ENCODE measurements at places on chromosomes 3 and 15. TPM values are rescaled to one million over a fixed set of nuclear protein-coding genes. Genes with fewer than 3 reads are reported as not detected.

DNA sequence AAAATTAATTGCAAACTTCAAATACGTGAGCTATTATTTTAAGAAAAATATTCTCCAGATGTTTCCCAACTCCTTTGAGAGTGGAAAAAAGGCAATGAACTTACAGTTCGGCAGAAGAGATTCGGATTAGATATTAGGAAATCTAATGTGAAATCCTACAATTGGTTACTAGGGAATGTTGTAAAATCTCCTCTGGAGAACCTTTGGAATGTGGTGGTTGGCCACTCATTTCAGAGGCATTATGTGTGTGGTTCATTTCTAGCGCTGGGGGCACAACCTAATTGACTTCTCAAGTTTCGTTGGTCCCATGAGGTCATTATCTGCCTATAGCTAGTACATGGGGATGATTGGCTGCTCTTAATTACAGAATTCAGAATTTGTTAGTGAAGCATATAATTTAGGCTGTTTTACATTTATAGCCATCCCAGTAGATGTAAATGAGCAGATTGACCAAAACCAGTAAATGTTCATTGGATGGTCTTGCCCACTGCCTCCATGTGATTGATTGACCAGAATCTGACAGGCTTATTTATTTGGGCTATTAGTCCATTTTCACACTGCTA lies 34.6 kb upstream of the CMSS1 start:
- no peaks in the 10 kb centered on the region for H3K4me1 ChIP-seq
- H3K36me3 ChIP-seq: no peaks in the 10 kb centered on the region
- H3K27ac ChIP-seq: no peak overlapping the region
- H3K27me3 ChIP-seq: peaks cover 20% of the 10 kb centered on the region

- H3K4me3 ChIP-seq: peak overlapping the region; percentile 100
- H3K4me1 ChIP-seq: peaks cover 21% of the 10 kb centered on the region
- H3K27ac ChIP-seq: peak overlapping the region; percentile 94
- peaks cover 33% of the 10 kb centered on the region for H3K36me3 ChIP-seq
- no peak for DNase-seq
- no peaks in the 10 kb centered on the region for H3K27me3 ChIP-seq
Observed at GRCh38 chr15:41284427-41285177, 47.8 kb downstream of the OIP5 start.

GRCh38 chr3:169822983-169823382 lies 10.3 kb upstream of the LRRC34 start:
- H3K36me3 ChIP-seq: no peaks in the 10 kb centered on the region
- DNase-seq: no peak
- no peak overlapping the region for H3K27ac ChIP-seq
- peaks cover 14% of the 10 kb centered on the region for H3K4me1 ChIP-seq
- H3K4me3 ChIP-seq: no peak overlapping the region

GRCh38 chr15:77219841-77220240 lies 148.9 kb upstream of the TSPAN3 start:
- no peak overlapping the region for H3K27ac ChIP-seq
- no peaks in the 10 kb centered on the region for H3K27me3 ChIP-seq
- DNase-seq: no peak
- H3K4me1 ChIP-seq: peaks cover 24% of the 10 kb centered on the region
- H3K4me3 ChIP-seq: no peak overlapping the region

DNA sequence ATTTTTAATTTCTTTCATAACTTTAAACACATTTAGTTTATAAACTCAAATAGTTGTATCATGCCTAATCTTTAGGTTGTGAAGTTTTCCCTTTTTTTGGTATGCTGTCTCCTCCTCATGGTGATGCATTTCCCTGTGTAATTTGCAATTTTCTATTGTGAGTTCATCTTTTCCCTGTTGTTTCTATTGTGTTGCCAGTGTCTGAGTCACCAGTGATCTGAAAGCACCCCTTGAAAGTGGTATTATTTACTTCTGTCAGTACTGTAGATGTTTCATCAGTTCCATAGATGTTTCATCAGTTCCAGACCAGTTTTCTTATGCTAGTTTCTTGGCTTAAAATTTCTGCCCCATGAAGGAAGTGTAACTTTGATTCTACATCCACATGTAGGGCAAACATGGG lies 80.6 kb downstream of the OXSM start:
- H3K27me3 ChIP-seq: no peaks in the 10 kb centered on the region
- H3K4me1 ChIP-seq: no peaks in the 10 kb centered on the region
- no peak overlapping the region for H3K4me3 ChIP-seq
- DNase-seq: no peak

GRCh38 chr3:184525337-184526087 lies 36.1 kb upstream of the EPHB3 start:
- peaks cover 78% of the 10 kb centered on the region for H3K27me3 ChIP-seq
- DNase-seq: no peak
- H3K36me3 ChIP-seq: no peaks in the 10 kb centered on the region

DNA sequence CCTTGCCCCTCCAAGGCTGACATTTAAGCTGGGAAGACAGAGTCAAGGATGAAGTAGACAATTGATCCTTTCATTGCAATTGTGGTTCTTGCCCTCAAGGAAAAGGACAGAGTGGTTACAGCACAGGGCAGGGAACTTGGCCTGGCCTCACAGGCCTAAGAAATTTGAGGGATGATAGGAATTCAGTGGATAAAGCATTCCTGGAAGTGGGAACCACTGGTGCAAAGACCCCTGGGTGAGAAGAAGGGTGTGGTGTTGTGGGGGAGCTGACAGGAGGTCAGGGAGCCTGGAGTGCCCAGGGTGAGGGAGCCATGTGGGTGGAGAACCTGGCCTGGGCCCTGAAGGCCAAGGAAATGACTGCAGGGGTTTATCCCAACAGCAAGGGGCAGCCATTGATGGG lies 287.4 kb downstream of the UACA start:
- H3K27ac ChIP-seq: no peak overlapping the region
- no peak overlapping the region for H3K4me3 ChIP-seq
- H3K36me3 ChIP-seq: no peaks in the 10 kb centered on the region
- DNase-seq: no peak
- peaks cover 25% of the 10 kb centered on the region for H3K27me3 ChIP-seq
- peaks cover 8% of the 10 kb centered on the region for H3K4me1 ChIP-seq

- no peaks in the 10 kb centered on the region for H3K36me3 ChIP-seq
- no peak overlapping the region for H3K4me3 ChIP-seq
- peak overlapping the region; percentile 8 for H3K27ac ChIP-seq
- no peaks in the 10 kb centered on the region for H3K27me3 ChIP-seq
- peaks cover 72% of the 10 kb centered on the region for H3K4me1 ChIP-seq
- DNase-seq: no peak
Observed at GRCh38 chr15:38070778-38071177, 136.3 kb downstream of the TMCO5A start.

GRCh38 chr3:159749406-159749805 lies 239.2 kb upstream of the IL12A start:
- peaks cover 4% of the 10 kb centered on the region for H3K36me3 ChIP-seq
- no peaks in the 10 kb centered on the region for H3K4me1 ChIP-seq
- H3K4me3 ChIP-seq: no peak overlapping the region
- H3K27me3 ChIP-seq: no peaks in the 10 kb centered on the region

DNA sequence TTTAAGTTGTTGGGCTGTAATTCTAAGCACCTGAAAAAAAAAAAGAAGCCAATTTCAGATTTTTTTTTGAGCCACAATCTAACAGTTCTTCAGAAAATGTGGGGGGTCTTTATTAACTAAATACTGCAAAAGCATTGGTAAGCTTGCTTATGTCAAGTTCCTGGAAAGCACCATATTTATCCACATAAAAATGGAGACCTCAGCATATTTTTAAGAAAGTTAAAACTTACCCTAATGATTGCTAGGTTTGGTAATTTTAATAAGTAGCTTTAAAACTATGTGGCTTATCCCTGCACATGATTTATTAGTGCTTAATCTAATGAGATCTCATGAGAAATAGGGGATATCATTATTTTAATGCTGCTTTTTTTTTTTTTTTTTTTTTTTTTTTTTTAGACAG lies 156.8 kb downstream of the USP13 start:
- H3K4me3 ChIP-seq: no peak overlapping the region
- H3K36me3 ChIP-seq: no peaks in the 10 kb centered on the region
- no peak overlapping the region for H3K27ac ChIP-seq
- no peak for DNase-seq

DNA sequence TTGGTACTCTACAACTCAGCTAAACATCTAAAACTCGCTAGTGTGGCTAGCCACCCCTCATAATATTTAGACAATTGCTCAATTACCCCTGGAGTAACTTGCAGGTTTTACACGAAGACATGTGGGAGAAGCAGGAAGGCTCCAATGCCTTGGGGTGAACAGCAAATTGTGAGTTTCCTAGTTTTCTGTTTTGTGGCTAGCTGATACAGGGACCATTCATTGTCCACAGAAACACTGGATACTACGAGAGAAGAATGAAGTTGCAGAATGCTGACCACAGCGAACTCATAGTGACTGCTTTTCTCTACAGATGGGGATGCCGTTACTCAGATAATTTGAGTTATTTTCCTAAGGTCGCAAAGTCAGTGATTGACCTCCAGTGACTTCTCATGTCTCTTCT lies 212.9 kb downstream of the P3H2 start:
- H3K27me3 ChIP-seq: no peaks in the 10 kb centered on the region
- H3K36me3 ChIP-seq: no peaks in the 10 kb centered on the region
- H3K4me1 ChIP-seq: no peaks in the 10 kb centered on the region
- H3K4me3 ChIP-seq: no peak overlapping the region

DNA sequence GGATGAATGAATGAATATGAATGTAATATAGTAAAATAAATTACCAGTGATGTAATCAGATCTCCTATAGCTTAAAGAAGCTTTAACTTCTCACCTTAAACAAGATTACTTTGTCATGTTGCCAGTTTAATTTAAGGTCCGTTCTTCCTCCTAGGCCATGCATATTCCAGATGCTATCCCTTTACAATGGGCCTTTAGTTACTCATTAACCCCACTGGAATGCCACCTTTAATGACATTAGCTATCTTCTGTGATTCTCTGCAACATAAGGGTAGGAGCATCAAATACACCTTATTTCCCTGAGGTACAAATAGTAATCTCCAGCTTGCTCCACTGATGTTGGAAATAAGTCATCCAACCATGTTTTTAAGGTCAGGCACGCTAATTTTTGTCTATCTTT lies 63.0 kb upstream of the TIMP4 start:
- no peaks in the 10 kb centered on the region for H3K36me3 ChIP-seq
- H3K4me3 ChIP-seq: no peak overlapping the region
- H3K4me1 ChIP-seq: peaks cover 3% of the 10 kb centered on the region
- H3K27me3 ChIP-seq: no peaks in the 10 kb centered on the region

DNA sequence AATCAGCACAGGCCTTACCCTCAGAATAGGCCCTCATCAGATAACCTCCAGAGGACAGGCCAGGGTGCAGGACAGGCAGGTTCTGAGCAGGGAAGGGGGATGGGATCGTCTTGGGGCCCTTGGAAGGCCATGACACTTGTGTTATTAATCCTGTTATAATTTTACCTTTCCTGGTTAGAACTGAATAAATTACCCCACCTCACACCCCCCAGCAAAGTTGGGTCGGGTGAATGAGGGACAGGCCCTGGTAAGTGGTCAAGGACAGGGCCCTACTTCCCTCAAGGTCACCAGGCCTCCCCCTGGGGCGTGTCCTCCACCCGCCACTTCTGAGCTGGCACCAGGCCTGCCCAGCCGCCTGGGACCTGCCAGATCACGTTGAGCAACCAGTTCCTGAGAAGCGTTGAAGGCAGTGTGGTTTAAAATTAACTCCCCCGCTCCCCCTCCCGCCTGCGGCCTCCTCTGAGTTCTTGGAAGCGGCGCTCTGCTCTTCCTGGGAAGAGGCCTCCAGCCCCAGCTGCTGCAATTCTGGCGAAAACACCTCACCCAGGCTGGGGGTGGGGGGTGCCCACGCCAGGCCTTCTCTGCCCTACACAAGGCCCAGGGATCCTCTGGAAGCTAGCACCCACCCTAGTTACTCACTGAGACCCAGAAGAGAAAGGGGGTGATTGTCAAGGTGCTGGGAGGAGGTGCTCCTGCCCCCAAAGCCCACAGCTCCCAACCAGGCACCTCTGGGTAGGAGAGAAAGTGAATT lies 10.6 kb downstream of the CISH start:
- H3K4me1 ChIP-seq: peaks cover 22% of the 10 kb centered on the region
- no peak overlapping the region for H3K4me3 ChIP-seq
- peak overlapping the region; percentile 71 for H3K27ac ChIP-seq
- no peaks in the 10 kb centered on the region for H3K27me3 ChIP-seq

DNA sequence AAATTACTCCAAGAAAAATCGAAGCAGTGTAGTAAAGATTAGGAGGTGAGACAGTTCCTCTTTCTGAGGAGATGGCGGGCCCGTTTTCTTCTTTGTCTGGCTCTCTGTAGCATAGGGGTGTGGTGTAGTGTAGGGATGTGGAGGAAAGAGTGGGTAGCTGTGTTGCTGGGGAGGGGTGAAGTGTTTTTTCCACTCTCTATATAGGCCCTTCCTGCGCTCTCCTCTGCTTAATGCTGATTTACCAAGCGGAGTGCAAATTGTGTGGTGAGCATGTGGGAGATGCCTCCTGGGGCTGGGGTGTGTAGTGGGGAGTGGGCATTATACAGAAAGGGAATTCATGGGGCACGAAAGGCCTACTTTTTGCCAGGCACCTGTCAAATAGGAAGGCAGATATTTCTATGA lies 94.9 kb downstream of the ST6GAL1 start:
- H3K36me3 ChIP-seq: peaks cover 17% of the 10 kb centered on the region
- DNase-seq: no peak
- peaks cover 14% of the 10 kb centered on the region for H3K4me1 ChIP-seq
- peak overlapping the region; percentile 2 for H3K27ac ChIP-seq

DNA sequence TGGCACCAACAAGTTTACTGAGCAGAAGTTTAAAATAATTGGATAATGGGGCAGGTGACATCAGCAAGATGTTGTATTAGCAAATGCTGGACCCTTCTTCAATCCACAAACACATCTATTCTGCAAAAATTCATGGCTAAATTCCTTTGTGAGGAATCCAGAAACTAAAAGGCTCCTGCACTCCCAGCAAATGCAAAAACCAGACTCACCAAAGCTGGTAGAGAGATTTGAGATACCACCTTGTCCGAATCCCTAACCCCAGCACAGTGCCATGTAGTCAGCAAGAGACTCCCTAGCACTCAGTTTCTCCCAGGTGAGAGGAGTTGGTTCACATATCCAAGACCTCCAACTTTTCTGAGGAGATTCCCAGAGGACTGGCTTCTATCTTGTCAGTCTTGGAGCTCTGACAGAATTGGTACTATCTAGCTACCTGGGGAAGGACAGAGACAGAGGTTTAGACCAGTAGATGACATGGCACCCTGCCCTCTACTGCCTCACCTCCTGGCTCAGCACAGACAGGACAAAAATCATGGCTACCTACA lies 21.8 kb downstream of the GREM1 start:
- no peaks in the 10 kb centered on the region for H3K4me1 ChIP-seq
- H3K36me3 ChIP-seq: peaks cover 10% of the 10 kb centered on the region
- no peak overlapping the region for H3K4me3 ChIP-seq
- H3K27me3 ChIP-seq: peaks cover 19% of the 10 kb centered on the region

GRCh38 chr3:196138482-196139254 lies 56.8 kb upstream of the TFRC start:
- no peaks in the 10 kb centered on the region for H3K27me3 ChIP-seq
- no peaks in the 10 kb centered on the region for H3K36me3 ChIP-seq
- H3K4me3 ChIP-seq: peak overlapping the region; percentile 27
- no peak for DNase-seq
- peaks cover 23% of the 10 kb centered on the region for H3K4me1 ChIP-seq
- H3K27ac ChIP-seq: peak overlapping the region; percentile 77

Gene CYP19A1
- total RNA-seq: 0.95 TPM

Gene PLCH1
- total RNA-seq: 7.6 TPM

Gene SMCO1
- total RNA-seq: not detected

Gene ALDH1A2
- total RNA-seq: 38.3 TPM

Gene SAMMSON
- total RNA-seq: not detected

Gene CHAC1
- 7.8 TPM for total RNA-seq

Gene RBM15B
- 54.3 TPM for total RNA-seq

Gene GRAMD1C
- total RNA-seq: 7.3 TPM

Measured in type B pancreatic cell (in vitro differentiated cells).